ENCODE measurements at places on chromosomes 1 and 21.

GRCh38 chr1:46615735-46616134 is 876 bp downstream of the MOB3C start:
- no peak for DNase-seq

GRCh38 chr1:38444770-38445442 is 398.3 kb upstream of the POU3F1 start:
- DNase-seq: no peak

DNA sequence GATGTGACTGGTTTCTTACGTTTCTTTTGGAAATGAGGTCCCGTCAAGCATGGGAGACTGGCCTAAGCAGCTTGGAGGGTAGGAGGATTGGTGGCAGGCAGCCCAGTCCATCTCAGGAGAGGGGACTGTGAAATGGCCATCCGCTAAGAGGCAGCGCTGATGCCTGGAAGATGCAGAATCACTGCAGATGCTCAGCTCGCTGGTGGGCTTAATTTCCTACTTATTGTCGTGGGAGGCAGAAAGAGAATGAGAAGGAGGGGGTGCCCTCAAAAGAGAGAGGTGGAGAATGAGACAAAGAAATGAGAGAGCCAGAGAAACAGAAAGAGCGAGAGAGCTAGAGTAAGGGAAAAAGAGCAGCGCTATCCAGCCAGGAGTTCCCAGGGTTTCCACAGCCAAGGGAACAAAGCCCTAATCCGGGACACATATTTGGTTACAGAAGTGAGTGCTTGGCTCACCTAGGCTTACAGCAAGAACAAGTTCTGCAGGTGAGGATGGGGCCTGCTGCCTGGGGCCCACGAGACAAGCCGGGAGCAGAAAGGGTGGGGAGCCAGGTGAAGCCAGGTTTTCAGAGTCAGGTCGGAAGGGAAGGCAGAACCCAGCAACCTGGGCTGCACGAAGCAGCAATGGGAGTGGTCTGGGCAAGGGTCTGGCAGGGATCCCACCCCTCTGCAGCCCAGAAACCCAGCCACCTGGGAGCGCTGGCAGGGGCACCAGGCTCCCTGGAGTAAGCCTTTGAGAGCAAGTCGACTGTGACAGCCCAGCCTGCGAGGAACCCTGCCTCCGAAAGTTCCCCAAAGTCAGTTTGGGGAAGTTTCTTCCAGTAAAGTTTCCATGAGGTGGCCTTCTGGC is 5.8 kb downstream of the ECE1 start:
- no peak for DNase-seq

- DNase-seq: no peak
These were observed 11.4 kb downstream of the TIE1 start for GRCh38 chr1:43312212-43312623.

DNA sequence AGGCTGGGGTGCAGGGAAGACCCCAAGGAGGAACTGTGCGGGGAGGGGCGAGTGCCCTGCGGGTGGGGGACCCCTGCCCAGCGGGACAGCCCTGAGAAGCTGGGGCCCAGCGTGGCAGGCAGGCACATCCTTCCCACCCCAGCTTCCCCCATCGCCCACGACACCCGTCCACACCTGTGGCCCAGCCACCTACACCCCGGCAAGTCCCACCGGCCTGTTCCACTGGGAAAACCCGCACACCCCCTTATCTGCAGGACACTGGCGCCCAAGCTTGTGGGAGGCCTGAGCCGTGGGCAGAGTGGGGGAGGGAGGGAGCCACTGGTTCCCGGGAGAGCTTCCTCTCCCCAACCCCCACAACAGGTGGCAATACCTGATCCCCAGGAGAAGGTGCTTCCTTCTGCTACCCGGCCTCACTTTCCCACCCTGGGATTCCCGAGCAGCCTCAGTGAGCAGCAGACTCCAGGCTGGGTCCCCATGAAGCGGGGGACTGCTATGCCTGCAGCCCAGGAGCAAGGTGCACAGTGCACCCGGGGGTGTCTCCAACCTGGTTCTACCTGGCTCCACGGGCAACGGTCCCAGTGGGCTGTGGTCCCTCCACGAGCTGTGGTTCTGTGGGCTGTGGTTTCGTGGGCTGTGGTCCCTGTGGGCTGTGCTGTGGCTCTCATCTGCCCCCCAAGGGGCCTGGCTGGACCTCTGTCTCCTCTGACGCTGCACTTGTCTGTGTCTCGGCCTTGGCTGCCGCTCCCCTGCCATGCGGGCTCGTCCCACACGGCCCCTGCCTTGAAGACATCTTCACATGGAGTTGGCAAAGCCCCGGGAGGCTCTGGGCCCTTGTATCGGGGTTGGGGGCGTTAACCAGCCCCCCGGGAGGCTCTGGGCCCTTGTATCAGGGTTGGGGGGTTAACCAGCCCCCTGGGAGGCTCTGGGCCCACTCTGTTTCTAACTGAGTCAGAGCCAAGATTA is 37.8 kb upstream of the POFUT2 start:
- no peak for DNase-seq

DNA sequence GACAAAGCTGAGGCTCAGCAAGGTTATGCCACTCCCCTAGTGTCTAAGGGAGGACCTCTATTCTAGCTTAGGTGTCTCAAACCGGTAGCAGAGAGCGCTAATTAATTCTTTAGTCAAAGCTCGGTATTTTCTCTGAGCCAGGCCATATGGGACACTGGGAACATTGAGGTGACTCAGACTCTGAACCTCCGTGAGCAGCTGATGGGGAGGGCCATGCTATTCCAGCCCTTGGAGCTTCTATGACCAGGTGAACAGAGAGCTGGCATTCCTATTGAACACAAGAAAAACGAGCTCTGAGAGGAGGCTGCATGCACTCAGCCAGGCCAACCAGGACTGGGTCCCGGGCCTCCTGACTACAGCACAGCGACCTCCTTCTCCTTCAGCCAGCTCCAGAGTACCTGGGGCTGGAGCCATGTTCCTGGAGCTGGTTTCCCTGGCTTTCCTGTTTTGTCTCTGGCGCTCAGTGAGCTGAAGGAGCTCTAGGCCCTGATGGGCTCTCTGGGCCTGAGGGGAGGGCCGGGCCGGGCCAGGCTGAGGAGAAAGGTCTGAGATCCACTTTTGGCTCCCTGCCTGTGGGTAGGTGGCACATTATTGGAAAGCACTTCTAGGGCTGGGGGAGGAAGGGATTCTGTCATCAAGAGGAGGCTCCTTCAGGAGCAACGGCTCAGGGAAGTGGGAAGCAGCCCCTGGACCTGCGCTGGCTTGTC is 37.0 kb downstream of the SLC9A1 start:
- DNase-seq: no peak

DNA sequence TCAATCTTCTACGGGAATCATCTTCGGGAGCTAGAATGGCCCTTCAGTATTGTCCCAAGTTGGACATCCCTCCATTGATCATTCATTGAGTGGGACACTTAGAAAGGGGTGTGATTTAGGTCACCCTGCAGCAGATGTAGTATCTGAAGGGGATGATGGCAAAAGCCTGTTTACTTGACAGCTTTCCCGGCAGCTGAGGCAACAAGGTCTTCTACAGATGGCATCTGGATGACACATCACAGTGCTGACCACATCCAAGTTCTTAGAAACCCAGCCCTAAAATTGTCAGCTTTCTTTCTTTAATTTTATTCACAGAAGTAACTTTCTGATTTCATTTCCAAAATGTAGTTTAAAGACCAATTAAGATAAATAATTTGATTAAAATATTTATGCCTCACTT is 150.3 kb downstream of the AMY1C start:
- no peak for DNase-seq

- no peak for DNase-seq
These were observed 39.6 kb downstream of the RERE start for GRCh38 chr1:8777867-8778266.

DNA sequence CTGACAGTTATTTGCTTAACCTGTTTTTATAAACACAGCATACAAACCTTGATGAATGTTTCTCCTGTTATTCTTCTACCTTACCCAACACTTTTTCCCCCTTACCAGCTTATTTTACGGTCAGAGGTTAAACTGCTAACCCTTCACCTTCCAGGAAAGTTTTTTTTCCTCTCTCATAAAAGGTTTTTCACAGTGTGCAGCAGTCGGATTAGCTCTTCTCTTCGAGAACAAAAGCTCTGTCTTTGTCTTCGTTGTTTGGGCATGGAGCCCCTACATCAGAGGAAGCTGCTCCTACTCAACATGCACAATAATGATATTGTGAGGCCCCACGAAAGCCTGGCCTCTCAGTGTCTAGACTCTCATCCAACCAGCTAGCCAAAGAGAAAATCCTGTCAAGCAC is 42.0 kb downstream of the DENND1B start:
- DNase-seq: no peak

DNA sequence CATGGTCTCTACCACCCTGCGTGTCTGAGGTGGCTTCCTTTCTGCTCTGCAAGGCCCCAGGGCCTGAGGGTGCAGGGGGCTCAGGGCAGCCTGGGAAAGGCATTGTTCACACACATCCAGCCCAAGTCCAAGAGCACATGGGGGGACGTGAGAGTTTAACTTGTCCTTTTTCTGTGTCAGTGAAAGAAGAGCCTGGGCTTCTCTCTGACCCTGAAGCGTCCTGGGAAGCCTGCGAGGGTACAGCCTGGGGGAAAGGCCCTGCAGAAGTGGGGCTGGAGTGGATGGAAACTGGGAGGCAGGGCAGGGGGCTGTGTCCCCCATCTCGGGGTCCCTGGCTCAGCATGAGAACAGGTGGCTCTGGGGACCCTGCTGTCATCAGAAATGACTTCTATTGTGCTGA is 181.6 kb downstream of the PRDM16 start:
- no peak for DNase-seq

DNA sequence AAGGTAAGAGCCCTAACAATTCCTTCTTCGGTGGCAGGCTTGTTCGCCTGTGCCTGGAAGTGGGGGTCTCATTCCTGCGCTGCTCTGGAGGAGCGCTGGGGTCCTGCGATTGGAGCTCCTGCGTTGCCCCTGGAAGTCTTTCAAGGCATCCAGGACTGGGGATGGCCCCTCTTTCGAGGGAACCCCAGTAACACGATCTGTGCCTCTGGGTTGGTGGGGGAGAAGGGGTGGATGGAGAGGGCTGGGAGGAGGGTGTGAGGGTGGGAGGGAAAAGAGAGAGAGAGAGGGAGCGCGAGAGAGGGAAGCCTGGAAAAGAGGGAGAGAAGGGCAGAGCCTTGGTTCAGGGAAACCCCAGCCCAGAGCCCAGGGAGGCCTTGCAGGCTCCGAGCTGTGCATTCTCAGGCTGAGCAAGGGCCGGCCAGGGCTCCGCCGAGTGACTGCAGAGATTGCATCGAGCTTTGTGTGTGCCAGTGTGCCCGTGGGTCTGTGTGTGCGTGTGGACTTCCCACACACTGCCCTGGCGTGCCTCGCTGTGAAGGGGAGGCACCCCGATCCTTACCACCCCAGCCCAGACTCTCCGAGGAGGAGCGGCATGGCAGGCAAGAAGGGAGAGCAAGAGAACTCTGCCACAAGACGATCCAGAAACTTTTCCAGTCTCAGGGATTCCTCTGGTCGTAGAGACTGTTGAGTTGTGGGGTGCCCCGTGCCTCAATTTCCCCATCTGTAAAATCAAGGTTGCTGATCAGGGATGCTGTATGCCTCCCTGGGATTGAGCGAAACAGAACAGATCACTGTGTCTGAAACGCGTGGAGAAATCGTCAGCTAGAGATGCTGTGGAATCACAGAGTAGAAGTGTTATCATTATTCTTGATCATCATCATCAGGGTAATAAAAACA is 619 bp downstream of the BCL9 start:
- DNase-seq: no peak

GRCh38 chr1:154808909-154809262 is 61.2 kb downstream of the KCNN3 start:
- no peak for DNase-seq

DNA sequence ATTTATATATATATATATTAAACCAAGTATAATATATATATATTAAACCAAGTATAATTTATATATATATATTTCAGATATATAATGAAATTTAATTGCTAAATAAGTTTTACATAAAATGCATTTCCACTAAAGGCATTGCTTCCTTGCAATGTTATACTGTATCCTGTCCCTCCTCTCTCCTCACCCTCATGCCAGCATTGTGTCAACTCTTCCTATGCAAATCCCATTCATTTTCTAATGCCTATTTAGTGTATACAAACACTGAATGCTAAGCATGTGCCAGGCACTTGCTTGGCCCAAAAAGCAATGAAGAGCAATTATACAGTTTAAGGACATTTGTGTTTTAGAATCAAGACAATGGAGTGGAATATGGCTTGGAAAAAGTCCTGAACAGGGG is 71.7 kb upstream of the PRMT6 start:
- no peak for DNase-seq

DNA sequence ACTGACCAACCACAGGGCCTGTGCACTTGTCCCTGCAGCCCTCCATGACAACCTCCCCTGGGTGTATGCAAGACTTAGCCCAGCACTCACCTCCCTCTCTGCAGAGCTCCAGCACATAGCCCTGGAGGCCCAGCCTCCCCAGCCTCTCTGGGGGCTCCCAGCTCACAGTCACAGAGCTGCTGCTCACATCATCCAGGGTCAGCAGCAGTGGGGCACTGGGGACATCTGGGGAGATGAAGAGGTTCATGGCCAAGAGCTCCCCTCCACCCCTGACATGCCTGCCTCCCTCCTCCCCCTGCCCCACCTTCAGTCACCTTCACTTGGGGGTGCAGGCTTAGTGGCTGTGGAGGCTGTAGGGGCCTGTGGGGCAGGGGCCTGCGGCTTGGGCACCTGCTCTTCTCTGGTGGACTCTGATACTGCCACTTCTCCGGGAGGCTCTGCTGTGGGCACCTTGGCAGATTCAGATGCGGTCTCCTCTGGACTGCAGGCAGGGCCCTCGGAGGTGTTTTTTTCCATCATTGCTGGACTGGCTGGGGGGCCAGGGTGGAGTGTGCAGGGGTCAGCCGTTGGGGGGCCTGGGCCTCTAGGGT is at the start of gene MYBPH:
Gene MYBPH, minus strand, starts transcription at position 590 of the 590 bp plus-strand sequence. Its CDS starts 71 bp downstream, at position 519.
- DNase-seq: no peak

GRCh38 chr1:182297335-182297734 is 94.3 kb downstream of the GLUL start:
- DNase-seq: no peak

DNA sequence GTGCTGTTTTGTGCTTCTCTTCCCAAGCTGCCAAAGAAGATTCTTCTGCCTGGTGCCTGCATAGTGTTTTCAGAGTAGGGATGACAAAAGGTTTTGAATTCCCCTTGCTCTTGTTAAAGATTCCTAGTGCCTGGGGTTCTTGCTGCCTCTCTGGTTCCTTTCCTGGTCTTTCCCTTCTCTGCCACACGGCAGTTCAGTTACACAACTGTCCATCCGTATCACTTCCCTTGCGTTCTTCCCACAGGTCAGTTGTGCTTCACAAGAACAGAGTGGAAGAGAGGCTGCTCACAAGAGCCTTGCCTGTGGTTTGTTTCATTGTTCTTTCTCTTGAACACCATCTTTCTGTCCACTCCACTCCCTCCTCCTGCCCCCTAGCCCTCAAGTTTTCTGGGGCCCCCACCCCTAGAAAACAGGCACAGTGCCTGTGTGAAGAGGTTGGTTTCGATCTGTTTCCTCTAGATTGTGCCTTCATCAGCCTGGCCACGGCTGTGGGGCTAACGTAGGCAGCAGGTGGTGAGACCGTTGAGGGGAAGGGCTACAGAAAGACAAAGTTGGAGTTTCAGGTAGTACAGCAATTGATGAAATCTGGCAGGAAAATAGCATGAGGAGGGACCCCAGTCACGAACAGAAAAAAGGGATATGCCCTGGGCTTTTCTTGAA is 5.8 kb downstream of the VASH2 start:
- DNase-seq: no peak

DNA sequence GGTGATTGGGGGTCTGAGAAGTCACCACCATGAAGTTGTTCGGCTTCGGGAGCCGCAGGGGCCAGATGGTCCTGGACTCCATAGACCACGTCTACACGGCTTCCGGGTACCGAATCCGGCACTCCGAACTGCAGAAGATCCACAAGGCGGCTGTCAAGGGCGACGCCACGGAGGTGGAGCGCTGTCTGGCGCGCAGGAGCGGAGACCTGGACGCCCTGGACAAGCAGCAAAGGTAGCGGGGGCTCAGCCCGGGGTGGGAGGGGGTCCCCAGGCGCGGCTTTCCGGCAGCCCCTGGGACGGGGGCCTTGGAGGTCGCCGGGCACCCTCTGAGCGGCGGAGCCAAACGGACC is 146.5 kb downstream of the LIPI start:
- no peak for DNase-seq
